Astrocyte of the spinal cord (primary cell): ENCODE measurements at places on chromosomes 3 and 15.
A peak's percentile ranks its signal among the peaks of the same experiment; 100 is the strongest.

DNA sequence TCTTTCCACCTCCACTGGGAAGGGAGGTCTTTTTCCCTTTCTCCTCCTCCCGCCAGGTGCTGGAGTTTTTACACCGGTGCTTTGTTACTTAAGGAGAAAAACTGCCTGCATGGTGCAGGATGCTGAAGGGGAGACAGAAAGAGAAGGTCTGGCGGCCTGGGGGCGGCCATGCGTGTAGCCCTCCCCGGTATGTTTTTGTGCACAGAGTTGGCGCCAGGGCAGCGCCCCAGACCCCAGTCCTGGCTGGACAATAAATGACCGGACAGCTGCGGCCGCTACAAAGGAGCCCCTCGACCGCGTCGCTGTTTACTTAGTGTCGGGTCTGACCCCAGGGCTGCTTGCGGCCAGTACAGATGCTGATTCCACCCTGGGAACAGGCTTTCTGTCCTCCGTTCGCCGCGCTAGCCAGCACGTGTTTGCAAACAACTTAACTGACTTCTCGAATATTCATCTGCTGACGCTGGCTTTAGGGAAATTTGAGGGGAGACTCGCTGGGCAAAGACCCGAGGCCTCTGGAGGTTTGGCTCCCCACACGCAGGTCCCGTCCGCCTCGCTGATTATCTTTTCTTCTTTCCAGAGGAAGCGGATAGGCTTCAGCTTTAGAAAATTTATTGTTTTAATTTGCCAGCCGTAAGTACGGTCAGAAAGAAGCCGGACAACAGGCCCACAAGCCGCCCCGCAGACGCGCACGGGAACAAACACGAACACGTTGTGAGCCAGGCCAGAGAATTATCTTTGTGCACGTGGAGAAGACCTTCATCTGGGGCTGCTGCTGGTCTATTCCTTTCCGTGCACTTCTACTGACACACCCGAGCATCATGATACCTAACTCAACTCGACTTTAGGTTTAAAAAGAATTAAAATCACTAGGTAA, 46.9 kb downstream of the ZIC4 start:
- DNase-seq, result no peak

DNA sequence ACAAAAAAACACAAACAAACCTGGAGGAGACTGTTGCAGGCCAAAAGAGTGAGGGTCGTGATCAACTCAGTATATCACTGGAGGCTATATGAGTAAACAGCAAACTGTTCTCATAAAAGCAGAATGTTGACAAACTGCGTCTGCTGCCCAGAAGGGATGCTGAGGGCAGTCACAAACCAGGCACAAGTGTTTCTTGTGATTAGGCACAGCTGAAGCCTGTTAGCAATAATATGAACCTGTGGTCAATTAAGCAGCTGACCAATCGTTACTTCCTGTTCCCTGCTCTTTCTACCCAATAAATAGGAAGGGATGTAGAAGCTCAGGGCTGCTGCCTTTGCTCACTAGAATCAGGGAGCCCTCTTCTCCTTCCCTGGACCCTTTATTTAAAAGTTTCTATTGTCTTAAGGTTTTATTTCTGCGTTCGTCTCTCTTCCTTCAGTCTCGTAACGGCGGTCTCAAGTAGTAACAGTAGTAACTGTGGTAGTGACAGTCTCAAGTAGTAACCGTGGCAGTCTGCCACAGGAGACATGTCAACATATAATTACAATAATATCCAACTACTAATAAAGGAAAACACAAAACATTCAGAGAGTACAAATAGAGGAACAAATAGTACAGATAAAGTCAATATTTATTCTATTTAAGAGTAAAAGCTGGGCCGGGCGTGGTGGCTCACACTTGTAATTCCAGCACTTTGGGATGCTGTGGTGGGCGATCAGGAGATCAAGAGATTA, 698.4 kb upstream of the CCDC54 start:
- no peak for DNase-seq

DNA sequence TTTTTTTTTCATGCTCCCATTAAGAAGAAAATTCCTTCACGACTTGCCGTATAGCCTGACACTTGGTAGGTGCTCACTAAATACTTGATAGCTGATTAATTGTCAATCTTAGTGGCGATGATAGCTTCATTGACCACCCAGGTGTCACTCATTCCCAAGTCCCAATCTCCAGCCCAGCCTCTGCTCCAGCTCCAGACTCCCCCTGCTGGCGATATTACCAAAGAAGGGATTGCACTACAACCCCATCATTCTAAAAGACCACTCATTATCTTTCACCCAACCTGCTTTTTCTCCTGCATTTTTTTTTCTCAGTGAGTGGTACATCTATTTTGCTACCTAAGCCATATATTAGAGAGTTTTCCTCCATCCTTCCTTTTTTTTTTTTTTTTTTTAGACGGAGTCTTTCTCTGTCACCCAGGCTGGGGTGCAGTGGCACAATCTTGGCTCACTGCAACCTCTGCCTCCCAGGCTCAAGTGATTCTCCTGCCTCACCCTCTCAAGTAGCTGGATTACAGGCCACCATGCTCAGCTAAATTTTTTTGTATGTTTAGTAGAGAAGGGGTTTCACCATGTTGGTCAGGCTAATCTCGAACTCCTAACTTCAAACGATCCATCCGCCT, 19.5 kb upstream of the COMMD2 start:
- peak; percentile 41 for DNase-seq

DNA sequence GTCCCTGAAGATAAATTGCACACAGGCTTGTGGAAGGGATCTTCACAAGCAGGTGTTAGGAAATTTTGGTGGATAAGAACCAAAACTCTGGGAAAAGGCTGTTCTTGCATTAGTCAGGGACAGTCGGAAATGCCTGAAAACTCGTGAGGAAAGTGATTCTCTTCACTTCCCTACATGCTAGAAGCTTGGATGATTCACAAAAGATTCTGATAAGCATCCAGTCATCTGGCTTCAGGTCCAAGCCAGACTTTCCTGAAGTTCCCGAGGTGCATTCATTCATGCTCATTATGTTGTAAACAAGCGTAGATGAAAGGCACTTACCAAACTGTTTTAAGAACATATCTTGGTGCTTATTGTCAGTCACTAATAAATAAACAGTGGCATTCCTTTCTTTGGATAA, 1028.7 kb downstream of the NTRK3 start:
- peak; percentile 23 for DNase-seq

DNA sequence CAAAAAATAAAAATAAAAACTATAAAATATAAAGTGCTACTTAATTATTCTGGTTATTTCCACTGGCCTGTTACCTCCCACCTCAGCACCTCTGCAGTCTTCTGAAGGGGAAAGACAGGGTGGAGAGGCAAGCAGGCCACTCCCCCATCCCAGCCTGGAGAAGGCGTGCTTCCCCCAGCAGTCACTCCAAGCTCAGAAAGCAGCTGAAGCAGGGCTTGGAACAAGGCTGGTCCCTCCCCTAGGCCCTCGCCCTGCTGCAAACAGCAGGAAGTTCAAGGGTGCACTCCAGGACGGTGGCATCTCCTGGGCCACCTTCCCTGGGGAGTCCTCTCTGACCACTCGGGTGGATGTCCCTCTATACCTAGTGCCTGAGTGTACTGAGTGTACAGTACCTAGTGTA, 21.4 kb downstream of the CACNA2D2 start:
- no peak for DNase-seq

- no peak for DNase-seq
Observed at GRCh38 chr3:11510001-11510340, 133.7 kb downstream of the VGLL4 start.
